ENCODE measurements at places on chromosomes 6 and 20.
A peak's percentile ranks its signal among the peaks of the same experiment; 100 is the strongest.

DNA sequence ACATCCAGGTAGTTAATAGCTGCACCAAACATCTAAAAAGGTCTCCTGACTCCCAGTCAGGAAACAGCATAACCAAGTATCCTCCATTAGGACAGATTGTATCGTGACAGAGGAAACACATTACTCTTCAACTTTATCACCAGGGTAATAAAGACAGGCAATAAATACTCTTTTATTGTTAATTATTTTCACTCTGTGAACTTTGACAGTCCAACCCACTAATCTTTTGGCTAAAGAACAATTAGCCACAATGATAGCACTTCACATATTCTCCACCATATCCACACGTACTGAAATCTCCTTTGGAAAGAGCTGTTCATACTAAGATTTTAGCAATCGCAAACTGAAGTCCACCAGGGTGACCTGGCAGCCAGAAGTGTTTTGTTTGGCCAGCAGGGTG, 46.4 kb downstream of the ARHGAP18 start:
- DNase-seq, result no peak

DNA sequence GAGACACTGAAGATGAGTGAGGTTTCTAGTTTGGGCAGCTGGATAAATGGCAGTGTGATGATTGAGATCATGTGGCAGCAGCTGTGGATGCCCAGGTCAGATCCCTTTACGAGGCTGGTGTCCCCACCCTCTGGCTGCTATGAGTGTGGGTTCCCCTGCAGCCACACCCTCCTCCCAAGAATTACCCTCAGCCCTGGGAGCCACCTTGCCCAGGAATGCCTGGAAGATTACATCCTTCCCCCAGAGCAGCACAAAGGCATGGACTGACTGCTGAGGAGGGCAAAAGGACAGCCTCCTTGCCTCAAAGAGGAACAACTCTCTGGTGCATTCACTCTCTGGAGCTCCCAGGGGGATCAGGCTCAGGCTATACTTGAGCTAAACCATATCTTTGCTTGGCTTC, 15.0 kb upstream of the PKHD1 start:
- DNase-seq, result no peak

GRCh38 chr20:47610247-47610944, 108.7 kb downstream of the NCOA3 start:
- DNase-seq, result no peak

DNA sequence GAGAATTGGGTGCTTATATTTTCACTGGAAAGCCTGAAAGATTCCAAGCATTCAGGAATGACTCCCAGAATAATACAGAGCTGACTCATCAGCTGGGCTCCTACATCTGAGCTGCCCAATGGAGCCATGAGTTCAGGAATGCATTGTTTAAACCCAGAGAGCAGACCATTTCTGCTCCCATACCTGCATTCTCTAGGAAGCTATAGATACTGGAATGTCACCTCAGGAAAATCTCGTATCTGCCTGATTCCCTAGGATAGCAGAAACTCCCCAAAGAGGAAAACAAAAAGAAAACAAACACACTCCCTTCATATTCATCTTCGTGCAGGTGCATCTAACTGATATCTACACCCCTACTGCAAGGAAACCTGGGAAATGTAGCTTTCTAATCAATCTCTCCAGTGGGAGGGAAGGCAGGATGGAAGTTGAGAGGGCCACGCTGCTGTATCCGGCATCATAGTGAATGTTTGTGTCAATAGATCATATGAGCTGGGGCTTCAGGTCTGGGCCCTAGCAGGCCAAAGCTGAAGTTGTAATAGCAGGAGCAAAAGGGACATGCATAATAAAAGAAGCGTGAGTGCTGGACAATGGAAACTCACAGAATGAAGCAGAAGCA, 8.2 kb upstream of the SLC2A12 start:
- no peak for DNase-seq

GRCh38 chr6:66866801-66867200, 1159.8 kb upstream of the EYS start:
- DNase-seq, result no peak

DNA sequence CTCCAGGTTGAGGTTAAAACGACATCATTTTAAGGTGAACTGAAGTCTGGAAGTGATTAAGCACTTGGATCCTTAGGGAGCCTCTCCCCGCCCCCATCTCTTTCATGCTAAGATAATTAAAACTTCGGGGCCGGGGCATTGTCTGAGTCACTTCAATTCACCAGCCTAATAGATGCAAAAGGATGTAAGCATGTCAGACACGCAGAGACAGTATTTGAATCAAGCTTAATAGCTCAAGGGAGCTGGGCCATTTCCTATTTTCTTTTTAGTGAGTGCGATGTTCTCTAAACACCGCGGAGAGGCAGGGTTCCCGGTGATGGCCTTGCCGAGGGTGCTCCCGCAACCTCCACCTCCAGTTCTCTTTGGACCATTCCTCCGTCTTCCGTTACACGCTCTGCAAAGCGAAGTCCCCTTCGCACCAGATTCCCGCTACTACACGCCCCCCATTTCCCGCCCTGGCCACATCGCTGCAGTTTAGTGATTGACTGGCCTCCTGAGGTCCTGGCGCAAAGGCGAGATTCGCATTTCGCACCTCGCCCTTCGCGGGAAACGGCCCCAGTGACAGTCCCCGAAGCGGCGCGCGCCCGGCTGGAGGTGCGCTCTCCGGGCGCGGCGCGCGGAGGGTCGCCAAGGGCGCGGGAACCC, 516 bp upstream of the IRF4 start:
- DNase-seq, result no peak

DNA sequence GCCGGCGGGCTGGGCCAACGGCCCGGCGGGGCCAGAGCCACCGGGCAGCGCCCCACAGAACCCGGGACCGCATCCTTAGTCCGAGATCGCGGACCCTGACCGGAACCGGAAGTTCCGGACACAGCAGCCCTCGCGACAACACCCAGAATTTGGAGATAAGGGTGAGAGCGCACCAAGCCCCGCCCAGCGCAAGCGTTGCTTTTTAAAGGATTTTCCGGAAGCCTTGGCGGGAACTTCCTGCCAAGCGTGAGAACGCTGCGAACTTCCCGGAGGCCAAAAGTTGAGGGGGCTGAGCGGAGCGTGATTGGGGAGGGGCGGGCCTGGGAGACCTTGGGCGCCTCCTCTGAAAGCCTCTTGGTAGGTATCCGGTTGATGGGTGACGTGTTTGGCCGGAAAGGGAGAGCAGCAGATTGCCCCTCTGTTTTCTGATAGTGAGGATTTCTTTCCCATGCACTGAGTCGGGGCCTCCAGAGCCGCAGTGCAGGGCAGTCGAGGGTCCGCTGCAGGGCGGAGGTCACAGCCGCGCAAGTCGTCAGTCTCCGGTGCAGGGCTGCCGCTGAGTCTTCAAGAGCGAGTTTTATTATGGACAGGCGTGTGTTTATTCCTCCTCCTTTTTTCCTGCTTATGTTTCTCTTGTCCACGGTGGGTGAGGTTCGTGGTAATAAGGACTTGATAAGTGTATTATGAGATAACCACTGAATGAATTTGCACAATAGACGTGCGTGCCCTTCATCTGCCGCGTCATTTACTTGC, at the start of gene MTRF1L:
Gene MTRF1L, minus strand, starts transcription at position 97 of the 753 bp plus-strand sequence. Its CDS starts 24 bp downstream, at position 73.
- DNase-seq, result peak; percentile 94

DNA sequence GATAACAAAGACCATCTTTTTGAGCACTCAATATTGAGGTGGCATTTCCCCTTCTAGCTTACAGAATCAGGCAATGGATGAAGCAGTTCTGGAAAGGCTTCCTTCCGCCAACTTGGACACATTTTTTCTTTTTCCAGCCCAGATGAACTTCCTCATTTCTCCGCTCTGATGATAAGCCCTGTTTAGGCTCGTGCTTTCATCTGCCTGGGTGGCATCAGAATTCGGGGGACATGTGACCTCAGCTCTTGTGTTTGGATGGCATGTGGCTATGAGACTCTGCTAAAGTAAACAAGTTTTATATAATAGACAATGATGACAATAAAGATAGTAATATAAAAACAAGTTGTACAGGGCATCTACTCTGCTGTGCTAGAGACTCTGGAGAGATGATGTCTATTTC, 796.7 kb downstream of the DHX35 start:
- DNase-seq, result no peak

GRCh38 chr20:61562897-61563504, 310.9 kb downstream of the CDH4 start:
- no peak for DNase-seq

DNA sequence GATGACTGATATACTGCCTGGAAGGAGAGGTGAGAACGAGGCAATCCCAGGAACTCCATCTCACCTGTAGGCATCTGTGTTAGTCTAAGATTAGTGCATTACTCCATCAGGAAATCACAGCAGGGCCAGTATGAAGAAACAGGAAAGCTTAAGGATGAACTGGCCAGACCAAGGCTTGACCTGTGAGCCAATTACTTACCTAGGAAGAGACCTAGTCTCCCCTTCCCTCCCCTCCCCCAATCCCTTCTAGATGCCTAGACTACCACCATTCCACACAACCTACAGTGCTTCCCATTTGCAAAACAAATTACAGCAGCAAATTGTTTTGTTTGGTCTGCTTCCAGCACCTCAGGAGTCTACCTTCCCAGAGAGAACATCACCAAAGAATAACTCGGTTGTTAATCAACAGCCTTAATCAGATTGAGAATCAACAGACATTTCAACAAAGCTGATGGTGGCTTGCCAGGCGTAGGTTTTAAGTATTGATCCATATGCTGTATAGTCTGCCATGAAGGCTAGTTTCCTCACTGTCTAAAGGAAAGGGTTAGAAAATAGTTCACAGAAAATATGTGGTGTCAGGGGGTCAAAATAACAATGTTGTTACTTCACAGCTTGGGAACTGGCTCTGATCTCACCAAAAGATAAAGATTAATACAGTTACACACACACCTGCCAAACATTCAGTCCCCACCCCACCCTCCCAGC, 10.1 kb downstream of the PKHD1 start:
- no peak for DNase-seq

- DNase-seq, result no peak
Observed at GRCh38 chr20:64140956-64141355, 23.3 kb upstream of the MYT1 start.

Data from NCI-H446 (cell line).